ENCODE measurements at places on chromosomes 3 and 15. TPM values are rescaled to one million over a fixed set of nuclear protein-coding genes. Genes with fewer than 3 reads are reported as not detected.

RARB gene
- total RNA-seq, result 1.6 TPM

LTF gene
- total RNA-seq, result 3.6 TPM

SLC24A5 gene
- total RNA-seq, result not detected

HIGD2B gene
- total RNA-seq, result not detected

GOLGA8G gene
- total RNA-seq, result not detected

GABRB3 gene
- total RNA-seq, result 2.7 TPM

LDHAL6B gene
- total RNA-seq, result not detected

APBA2 gene
- 0.74 TPM for total RNA-seq

GRCh38 chr15:63615935-63616334 is 18.7 kb downstream of the FBXL22 start:
- DNase-seq, result no peak

GRCh38 chr3:40691452-40691861 is 166.7 kb downstream of the ZNF621 start:
- no peak for DNase-seq

GRCh38 chr3:14150491-14151230 is 25.8 kb downstream of the TMEM43 start:
- DNase-seq, result no peak

- DNase-seq, result no peak
These were observed 144.8 kb downstream of the RBPMS2 start for GRCh38 chr15:64630396-64631107.

GRCh38 chr3:119018690-119019463 is 15.8 kb downstream of the IGSF11 start:
- no peak for DNase-seq

DNA sequence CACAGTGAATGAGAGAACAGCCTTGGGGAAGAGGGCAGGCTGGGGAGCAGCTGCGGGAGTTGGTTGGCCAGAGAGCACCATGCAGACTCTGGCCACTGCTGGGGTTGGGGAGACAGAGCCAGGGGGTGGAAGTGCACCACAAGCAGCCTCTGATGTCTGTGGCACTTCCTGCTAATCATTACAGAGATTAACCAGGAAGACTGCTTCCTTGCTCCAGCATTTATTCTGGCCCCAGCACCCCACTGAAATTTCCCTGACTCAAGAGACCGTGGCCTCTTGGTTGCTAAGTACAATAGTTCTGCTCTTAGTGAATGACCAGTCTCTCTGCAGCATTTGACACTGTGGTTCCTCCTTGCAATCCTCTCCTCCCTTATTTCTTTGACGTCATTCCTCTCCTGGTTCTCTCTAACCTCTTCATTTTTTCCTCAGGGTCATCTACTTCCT is 266.2 kb upstream of the ROPN1 start:
- no peak for DNase-seq

GRCh38 chr15:87129916-87130315 is 1050.2 kb downstream of the AGBL1 start:
- DNase-seq, result no peak

- DNase-seq, result no peak
These were observed 876 bp downstream of the PLSCR1 start for GRCh38 chr3:146543461-146544001.

DNA sequence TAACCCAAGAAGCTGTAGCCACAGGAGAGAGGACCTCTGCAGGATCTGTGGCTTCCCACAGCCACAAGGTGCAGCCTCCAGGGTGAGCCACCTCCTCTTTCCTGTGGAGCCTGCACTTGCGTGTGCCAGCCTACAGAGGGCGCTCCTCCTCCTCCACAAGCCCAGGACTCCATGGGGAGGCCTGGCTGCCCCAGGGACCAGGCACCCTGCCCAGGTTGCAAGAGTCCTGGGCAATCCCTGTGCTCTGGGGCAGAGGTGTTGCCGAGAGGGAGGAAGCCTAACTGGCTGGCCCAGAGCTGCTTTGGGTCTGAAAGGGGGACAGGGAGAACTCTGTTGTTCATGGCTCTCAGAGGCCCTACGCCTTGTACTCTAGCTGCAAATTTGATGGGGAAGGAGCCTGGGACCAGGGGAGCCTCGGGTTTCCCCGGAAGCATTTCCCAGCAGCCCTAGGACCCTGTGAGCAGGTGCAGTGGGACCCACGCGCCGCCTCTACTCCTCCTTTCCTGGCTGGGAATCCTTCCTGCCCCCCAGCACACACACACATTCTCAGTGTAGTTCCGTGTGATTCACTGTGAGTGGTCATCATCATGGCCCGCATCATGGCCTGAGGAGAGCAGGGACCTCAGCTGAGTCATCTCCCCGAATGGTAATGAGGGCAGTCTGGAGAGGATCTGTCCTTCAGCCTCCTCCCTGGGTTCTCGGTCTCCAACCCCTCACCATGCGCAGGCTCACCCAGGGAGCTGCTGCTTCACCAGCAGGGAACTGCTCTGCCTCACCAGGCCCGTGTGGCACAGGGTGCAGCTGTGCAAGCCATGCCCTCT is 24.3 kb downstream of the TBC1D21 start:
- DNase-seq, result peak; percentile 66

- DNase-seq, result no peak
These were observed 13.7 kb downstream of the NRROS start for GRCh38 chr3:196652961-196653795.

GRCh38 chr3:15634671-15635070 is 33.1 kb downstream of the BTD start:
- DNase-seq, result no peak

DNA sequence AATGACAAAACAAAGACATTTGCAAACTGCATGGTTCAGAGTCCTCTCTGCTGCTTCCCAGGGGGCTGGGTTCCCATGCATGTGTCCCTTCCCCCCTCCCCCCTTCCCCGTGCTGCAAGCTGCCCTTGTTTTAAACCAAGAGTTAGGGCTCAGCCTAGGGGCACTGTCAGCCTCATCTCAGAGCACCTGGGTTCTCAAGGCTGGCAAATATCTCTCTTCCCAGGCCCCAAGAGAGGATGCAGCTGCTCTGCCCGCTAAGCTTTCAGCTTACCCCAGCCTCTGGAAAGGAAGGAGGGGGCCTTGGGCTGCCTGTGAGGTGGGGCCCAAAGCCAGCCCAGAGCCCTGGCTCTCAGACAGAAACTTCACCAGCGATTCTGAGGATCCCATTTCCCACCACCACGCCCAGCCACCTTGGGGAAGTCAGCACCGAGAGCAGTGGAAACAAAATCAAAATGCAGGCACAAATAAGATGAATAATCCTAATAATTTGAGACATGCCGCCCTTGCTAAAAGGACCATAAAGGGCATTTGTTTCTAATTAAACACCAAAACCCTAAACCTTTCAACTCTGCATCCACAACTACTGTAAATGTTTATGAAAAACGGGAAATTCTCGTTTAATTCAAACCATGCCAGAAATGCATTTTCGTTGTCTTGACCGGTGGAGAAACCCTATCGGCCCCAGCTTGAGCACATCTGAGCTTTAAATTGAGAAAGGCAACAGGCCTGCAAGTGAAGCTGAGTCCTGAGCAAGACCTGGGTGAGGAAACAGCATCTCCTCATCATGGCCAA is 67.7 kb upstream of the WNT5A start:
- no peak for DNase-seq

DNA sequence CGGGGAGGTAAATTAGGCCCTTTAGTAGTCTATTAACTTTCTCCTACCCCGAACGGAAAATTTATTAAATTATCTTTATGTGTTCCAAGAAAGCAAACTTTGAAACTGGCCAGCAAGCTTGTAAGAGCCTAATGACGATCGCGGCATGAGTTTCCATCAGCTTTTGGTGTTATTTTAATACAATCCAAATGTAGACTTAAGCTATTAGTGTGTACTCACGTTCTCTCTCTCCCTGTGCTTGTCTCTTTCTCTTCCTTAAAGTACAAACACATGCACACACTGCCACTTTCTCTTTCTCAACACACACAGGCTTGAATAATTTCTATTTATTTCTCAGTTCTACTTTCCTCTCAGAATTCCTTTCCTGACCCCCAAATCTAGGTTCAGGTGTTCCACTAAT is 108.8 kb upstream of the MME start:
- no peak for DNase-seq

- no peak for DNase-seq
These were observed 246.4 kb downstream of the ALCAM start for GRCh38 chr3:105613120-105613519.

- no peak for DNase-seq
These were observed 70.7 kb downstream of the SSR3 start for GRCh38 chr3:156483961-156484787.

GRCh38 chr3:174101244-174101643 is 703.7 kb downstream of the NLGN1 start:
- no peak for DNase-seq

DNA sequence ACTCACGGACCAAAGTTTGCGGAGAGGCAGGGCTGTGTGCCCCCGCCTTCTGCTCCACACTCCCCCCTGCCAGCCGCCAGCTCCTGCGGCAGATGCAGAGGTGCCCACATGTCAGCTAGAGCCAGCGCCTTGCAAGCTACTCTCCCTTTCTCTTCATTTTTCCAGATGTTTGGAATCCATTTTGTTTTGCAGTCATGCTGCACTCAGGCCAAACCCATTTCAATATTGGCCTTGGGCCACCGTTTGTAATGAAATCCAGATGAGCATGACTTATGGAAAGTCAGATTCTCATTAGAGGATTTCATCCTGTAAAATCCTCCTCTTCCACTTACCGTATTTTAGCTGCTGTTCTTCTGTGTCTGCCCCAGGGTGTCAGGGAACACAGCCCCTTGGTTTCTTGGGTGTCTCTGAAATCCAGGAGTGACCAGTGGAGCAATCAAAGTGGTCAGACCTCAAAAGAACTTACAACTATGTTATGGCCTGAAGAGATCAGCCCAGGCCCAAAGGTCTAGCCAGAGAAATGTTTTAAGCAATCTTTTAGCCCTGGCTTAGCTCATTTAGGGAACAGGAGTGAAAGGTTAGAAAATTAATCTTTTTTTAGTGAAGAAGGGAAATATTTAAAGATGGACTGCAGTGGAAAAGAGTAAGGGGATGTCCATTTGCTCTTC is 65.8 kb downstream of the AAGAB start:
- no peak for DNase-seq

DNA sequence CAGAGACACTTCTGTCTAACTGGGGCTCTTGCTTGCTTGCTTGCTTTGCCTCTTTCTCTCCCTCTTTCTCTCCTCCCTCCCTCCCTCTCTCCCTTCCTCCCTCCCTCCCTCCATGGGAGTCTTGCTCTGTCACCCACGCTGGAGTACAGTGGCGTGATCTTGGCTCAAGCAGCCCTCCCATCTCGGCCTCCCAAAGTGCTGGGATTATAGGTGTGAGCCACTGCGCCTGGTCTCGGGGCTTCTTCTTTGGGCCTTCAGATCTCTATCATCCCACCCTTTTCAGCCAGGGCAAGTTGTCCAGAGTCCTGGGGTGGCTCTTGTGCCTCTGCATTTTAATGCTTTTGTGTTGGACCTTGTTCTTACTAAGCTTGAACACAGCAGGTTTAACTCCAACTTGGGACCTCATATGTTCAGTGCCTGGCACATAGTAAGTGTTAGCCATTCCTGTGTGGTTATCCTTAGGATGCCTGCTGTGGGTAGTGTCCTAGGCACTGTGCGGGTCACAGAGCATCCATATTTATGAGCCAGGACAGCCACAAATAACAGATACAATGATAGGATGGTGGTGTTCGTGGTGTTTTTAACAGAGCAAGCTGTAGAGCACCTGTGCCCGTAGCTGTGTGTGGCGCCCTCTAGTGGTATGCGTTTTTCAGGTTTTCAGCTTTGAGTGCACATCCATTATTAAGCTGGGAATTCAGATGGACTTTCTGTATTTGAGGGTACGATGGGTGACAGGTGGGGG is 75.1 kb downstream of the CCK start:
- DNase-seq, result no peak

DNA sequence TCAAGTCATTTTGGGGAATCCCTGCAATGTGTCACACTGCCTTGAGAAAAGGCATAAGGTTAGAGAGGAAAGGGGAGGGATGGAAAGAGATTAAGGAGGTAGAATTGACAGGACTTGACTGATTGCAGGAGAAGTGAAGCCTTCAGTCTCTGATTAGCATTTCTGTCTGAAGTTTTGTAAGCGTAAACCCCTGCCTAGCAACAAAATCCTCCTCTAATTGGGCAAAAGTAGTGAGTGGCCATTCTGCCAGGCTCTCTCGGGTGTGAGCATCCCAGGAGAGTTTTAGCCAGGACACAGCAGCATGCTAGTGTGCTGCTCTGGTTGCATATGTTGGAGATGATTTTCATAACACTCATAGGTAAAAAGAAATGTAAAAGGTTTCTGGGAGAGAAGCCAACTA is 117.0 kb upstream of the MRPL3 start:
- no peak for DNase-seq

GRCh38 chr3:46574243-46574646 is 8.1 kb upstream of the LRRC2 start:
- no peak for DNase-seq

- no peak for DNase-seq
These were observed 172.8 kb downstream of the PEAK1 start for GRCh38 chr15:77247116-77247515.

DNA sequence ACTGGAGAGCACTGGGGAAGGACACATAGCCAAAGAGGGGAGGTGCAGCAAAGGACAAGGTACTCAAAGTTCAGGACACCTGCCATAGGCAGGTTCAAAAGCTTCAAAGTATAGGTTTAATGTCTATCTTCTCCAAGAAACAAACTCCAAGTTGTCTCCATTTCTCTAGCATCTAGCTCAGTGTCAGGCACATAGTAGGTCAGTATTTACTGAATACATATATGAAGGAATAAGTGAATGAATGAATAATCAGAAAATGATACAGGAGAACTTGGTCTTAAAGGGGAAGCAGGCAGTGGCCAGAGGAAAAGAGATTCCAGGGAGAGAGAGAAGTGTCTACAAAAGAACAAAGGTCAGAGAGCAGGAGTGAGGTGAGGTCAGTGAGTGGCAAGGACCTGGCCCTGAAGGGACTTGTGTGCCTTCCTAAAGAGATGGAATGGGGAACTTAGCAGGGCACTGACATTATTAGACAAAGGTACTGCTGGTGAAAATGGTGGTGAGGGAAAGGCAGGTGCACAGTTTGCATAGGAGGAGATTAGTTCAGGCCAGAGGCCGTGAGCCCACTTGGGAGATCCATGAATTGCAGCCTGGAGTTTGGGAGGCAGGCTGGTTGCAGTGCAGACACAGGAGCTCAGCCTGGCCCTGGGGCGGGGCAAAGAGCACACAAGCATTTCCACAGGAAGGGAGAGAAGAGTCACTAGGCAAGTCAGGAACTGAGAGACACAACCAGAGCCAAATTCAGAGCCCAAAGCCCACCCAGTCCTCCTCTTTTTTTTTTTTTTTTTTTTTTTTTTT is 21.4 kb downstream of the TBC1D2B start:
- DNase-seq, result peak; percentile 53

Data from right lobe of liver (tissue), 6 donors.